ENCODE measurements at places on chromosomes 13 and 19.

DNA sequence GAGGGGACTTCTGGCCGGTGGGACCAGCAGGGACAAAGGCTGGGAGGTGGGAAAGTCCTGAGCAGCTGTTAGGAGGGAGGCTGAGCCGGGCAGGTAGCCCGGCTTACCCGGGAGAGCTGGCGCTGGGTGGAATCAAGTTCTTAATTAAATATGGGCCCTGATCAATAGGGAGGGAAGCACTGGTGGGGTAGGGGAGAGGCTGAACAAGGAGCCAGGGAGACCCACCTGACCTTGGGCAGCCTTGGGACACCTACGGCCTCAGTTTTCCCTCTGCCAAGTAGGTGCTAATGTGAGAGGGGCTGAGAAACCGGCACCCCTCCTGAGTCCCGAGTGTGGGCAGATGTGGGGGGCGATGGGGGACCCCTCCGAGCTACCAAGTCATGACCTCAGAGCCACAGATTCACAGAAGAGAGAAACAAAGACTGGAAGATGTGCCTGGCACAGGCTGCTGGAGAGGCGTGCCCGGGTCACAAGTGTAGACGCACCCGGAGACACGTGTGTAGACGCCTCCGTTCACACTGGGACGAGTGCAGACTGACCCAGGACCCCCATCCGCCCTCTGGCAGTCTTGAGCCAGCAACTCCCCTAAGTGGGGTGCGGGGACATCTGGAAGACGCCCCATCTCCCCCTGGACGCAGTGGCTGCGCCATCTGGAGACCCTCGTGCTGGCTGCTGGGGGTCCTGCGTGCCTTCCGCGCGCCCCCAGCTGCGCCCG is 8.4 kb downstream of the ONECUT3 start:
- no peak for DNase-seq

DNA sequence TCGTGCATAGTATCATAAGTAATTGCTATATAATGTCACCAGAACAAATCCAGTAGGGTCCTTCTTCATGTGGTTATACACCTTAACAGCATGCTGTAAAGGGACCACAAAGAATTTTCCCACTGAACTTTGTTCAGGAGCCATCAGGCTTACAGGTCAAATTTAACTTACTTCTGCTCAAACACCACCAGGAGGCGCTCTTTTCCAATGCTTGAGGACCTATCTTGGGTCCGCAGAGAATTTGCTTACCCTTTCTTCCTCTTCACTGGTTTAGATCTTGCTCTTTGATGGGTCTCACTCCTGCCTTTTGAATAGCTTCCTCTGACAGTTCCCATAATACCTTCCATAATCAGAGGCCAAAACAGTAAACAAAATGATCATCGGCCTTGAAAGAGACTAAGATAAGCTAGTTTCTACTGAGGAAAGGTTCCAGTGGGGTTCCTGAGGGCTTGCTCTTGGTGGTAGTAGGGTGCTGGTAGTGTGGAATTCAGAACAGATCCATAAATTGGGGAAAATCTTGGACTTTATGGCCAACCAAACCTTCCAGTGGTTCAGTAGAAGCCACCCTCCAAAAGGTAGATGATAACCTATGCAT is 37.4 kb downstream of the SCGB2B2 start:
- peak; percentile 87 for DNase-seq

DNA sequence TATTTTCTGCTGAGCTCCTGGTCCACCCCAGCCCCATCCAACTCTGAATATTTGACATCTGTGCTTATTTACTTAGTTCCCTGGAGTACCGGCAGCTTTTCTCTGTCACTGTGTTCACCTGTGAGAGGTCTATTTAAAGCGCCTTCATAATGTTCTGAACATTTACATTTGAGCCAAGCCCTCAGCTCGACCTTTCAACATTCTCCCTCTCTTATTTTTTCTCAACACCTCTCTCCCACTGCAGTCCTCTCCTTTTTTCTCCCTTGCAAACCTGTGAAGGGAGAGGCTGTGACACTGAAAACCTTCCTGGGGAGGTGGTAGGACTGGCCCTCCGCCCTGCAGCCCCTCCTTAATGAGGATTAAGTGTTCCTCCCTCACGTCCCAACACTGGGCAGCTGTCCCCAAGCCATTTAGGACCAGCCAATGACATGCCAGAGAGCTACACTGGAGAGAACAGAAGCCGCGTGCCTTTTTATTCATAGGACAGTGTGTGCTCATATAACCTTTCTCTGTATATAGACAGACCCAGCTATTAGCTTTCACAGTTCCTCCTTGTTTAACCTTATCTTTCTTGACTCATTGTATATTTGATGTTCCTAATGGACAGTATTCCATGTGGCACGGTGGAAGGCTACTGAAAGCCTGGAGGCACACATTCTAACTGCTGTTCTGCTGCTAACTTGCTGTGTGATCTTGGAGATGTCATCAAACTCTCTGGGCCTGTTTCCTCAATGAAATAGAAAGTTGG is 134.8 kb downstream of the NUFIP1 start:
- DNase-seq: no peak

DNA sequence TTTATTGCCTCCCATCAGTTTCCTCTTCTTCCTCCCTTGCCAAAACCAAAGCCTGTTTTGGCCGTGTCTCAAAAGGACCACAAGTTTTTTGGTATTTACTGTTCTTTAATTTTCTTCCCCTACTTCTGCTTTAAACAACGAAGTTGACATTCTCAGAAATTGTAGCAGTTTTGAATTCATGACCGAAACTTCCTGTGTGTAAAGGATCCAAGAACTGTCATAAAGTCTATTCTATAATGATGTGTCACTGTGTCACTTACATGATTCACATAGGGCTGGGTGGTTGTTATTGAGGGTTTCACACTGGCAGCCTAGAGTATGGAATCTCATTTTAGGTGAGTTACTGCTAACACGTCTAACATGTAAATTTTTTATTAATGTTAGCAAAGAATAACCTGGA is 741.0 kb upstream of the KLHL1 start:
- peak; percentile 4 for DNase-seq

DNA sequence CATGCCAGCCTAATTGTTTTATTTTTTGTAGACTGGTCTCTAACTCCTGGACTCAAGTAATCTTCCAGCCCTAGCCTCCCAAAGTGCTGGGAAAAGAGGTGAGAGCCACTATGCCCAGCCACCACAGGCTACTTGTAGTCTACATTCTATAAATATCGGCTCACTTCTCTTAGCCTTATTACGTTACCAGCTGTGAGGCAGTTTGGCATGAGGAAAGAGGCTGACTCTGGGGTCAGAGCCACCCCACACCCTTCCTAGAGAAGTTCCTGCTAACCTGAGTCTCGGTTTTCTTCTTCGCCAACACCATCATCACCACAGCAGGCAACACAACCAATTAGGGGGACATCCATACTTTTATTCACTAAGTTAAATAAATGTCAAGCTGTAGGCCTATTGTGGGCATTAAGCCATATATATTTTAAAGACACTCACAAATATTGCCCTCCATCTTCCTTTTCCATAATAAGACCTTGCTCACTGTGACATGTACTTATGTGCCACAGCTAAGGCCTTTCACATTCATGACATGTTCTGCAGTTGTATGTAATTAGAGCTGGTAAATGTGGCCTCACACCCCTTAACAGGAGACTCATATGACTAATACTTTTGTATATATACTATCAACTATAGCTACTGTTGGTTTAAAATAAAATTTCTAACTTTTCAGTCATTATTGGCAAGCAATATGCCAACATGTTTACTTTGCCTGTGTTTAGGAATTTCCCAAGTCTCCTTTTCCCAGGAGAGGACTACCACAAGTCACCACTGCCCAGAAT is 5.7 kb downstream of the SLC25A30 start:
- DNase-seq: peak; percentile 29

- DNase-seq: no peak
These were observed 21.9 kb downstream of the ONECUT3 start for GRCh38 chr19:1774989-1775772.

GRCh38 chr19:46009530-46010510 is 13.0 kb downstream of the PGLYRP1 start:
- DNase-seq: peak; percentile 67

- no peak for DNase-seq
These were observed 865.4 kb downstream of the SLITRK6 start for GRCh38 chr13:84933797-84934196.

- DNase-seq: no peak
These were observed 4.5 kb downstream of the LDLR start for GRCh38 chr19:11093689-11094238.

GRCh38 chr13:30881191-30881651 is 24.9 kb upstream of the MEDAG start:
- DNase-seq: no peak

DNA sequence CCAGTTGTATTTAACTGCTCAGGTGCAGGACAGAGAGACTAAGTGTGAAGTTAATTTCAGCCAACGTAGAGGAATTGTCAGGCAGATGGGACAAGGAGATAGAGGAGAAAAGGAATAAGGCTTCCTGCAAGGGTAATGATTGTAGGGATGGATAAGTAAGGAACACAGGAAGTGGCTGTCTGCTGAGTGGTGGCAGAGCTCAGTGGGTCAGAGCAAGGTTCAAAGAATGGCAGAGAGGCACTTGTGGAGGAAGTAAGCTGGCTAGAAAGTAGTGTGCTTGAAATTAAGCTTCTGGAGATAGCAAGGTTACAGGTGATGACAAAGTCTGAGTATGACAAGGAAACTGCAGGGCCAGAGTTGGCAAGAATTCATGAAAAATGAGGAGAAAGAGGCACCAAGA is 47.9 kb downstream of the USPL1 start:
- DNase-seq: no peak

- DNase-seq: no peak
These were observed 1501.5 kb downstream of the EFNB2 start for GRCh38 chr13:105033999-105034398.

- DNase-seq: no peak
These were observed 1.1 kb upstream of the SWSAP1 start for GRCh38 chr19:11373166-11373884.

GRCh38 chr13:23203516-23203915 is 22.7 kb downstream of the SGCG start:
- no peak for DNase-seq

- DNase-seq: peak; percentile 16
These were observed 70.9 kb downstream of the GGACT start for GRCh38 chr13:100517728-100518127.

DNA sequence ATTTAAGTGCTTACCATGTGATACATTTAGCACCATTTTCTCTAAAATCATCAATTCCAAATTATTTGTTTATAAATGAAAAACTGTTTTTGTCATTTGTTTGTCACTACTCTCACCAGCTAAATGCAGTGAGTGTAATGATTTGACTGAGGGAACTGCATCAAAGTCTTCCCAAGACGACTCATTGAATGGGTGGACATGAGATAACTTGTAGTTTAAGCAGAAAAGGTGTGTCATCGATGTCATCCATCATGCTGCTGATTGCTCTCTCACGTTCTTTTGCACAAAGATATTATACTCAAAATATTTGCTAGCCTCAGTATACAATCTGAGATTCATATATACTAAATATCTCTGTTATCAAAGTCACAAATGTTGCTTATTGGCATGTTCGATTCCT is 366.5 kb downstream of the IRS2 start:
- no peak for DNase-seq

- no peak for DNase-seq
These were observed 5.9 kb upstream of the GPR18 start for GRCh38 chr13:99264051-99264450.

DNA sequence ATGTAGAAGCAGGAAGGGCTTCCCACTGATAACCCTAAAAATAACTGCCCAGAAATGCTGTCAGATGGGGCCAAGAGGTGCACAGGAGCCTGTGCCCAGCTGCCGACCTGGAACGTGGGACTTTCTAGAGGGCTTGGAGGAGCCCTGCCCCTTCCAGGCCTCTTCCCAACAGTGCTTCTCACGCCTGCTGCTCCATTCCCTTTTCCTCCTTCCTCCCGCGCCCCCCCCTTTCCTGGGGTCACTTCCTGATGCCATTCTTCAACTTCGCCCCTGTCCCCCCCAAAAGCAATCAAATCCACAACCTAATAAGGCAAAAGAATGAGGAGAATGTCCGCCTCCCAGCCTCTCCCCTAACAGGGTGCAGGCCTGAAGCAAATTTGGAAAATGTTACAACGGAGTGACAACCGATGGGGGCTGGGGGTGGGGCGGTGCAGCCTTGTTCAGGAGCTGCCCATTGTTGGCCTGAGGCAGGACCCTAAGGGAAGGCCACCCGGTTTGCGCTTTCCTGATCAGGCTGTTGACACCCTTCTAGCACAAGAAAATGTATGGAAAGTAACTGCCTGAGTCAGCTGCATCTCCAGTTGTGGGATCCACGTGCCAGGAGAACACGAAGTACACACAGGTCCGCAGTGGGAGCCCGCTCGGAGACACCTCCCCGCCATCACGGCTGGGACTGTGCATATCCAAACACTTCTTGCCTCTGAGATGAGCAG is 18.7 kb downstream of the ACTN4 start:
- no peak for DNase-seq

GRCh38 chr13:51793570-51794271 is 10.2 kb downstream of the DHRS12 start:
- DNase-seq: peak; percentile 50

DNA sequence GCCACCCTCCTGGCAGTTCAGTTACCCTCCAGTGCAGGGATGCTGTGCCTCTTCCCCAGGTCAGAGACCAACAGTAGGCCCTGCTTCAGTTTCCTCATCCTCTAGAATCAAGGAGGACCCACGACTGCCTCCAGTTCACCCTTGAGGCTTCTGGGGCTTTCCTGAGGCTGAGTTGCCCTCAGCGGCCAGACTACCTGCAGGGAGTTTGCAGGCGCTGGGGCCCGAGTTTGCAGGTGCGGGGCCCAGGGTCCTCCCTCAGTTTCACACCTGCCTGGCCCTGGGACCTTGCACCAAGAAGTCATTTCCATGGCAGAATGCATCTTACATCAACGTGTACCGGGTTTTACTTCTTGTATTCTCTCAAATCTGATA is 38.9 kb upstream of the C19orf12 start:
- DNase-seq: no peak
